H9 (cell line): ENCODE measurements at places on chromosomes 1 and 21.

DNA sequence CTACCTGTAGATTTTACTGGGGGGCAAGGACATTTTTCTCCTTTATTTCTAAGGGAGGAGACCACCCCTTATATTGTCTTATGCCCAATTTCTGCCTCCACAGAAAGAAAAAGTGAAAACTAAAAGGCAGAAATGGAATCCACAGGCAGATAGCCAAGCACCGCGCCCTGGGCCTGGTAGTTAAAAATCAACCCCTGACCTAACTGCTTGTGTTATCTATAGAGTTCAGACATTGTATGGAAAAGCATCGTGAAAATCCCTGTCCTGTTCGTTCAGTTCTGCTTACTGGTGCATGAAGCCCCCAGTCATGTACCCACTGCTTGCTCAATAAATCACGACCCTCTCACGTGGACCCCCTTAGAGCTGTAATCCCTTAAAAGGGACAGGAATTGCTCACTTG, 33.7 kb upstream of the IL6R start:
- DNase-seq: no peak

GRCh38 chr1:229344139-229344538, 1.3 kb upstream of the CCSAP start:
- no peak for DNase-seq

GRCh38 chr1:228986093-228986904, 251.0 kb downstream of the RHOU start:
- DNase-seq: no peak

DNA sequence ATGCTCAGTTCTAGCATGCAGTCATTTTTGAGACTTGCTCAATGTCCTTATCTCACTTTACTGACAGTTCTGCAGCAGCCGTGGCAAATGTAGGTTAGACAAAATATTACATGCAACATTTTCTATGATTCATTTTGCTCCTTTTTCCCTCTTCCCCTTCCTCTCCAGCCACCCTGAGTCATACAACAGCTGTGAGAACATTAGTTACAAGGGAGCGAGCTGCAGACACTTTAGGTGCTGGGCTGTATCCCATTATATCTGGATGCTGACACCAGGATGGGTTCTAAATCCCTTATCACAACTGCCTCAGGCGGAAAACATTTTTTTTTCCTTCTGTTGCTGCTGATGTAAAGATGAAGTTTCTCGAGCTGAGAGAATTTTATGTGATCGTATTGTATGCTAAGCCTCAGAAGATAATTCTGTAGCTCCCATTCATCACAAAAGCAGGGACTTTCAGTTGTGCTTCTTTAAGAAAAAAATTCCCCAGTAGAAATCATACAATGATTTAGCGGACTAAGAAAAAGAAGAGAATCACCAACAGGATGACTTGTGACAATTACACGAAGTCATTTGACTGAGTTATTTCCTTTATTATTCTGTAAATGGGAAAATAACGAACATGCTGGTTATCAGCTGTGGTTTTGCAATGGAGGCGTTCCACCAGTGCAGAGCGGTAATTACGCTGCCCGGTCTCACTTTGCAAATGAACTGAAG, 345.0 kb downstream of the DISC1 start:
- no peak for DNase-seq

GRCh38 chr1:116855191-116855619, 54.5 kb upstream of the PTGFRN start:
- DNase-seq: no peak

GRCh38 chr1:5109633-5110032, 455.2 kb downstream of the AJAP1 start:
- DNase-seq: no peak

- no peak for DNase-seq
These were observed 678.4 kb upstream of the ADAMTS5 start for GRCh38 chr21:27645285-27645684.

DNA sequence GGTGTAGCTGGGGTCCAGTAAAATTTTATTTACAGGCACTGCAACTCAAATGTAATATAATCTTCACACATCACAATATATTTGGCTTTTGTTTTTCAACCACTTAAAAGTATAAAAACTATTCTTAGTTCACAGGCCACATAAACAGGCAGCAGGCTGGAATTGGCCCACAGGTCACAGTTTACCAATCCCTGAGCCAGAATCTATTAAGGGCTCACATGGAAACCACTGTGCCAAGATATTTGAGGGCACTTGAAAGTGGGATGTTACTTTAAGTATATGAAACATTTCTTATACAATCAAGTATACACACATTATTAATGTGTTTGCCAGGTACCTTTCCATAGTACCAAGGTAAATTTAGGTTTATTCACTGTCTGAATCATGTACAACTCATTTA, 71.9 kb upstream of the PRDX6 start:
- DNase-seq: no peak

GRCh38 chr1:64550946-64551605, 81.1 kb downstream of the CACHD1 start:
- DNase-seq: no peak

- no peak for DNase-seq
These were observed 38.2 kb downstream of the CDC14A start for GRCh38 chr1:100390531-100390930.

GRCh38 chr1:3858231-3858981, 1.1 kb downstream of the DFFB start:
- DNase-seq: no peak

DNA sequence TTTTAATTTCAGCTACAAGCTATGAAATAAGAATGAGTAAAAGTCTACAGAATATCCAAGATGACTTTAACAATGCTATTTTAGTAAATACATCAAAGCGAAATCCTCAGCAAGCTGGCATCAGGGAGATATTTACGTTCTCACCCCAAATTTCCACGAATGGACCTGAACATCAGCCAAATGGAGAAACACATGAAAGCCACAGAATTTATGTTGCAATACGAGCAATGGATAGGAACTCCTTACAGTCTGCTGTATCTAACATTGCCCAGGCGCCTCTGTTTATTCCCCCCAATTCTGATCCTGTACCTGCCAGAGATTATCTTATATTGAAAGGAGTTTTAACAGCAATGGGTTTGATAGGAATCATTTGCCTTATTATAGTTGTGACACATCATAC, 13.7 kb upstream of the CLCA1 start:
- DNase-seq: no peak

GRCh38 chr21:42308914-42309752, 6.1 kb downstream of the TFF3 start:
- DNase-seq: no peak

GRCh38 chr1:196875935-196876334, 11.9 kb upstream of the CFHR4 start:
- DNase-seq: no peak

DNA sequence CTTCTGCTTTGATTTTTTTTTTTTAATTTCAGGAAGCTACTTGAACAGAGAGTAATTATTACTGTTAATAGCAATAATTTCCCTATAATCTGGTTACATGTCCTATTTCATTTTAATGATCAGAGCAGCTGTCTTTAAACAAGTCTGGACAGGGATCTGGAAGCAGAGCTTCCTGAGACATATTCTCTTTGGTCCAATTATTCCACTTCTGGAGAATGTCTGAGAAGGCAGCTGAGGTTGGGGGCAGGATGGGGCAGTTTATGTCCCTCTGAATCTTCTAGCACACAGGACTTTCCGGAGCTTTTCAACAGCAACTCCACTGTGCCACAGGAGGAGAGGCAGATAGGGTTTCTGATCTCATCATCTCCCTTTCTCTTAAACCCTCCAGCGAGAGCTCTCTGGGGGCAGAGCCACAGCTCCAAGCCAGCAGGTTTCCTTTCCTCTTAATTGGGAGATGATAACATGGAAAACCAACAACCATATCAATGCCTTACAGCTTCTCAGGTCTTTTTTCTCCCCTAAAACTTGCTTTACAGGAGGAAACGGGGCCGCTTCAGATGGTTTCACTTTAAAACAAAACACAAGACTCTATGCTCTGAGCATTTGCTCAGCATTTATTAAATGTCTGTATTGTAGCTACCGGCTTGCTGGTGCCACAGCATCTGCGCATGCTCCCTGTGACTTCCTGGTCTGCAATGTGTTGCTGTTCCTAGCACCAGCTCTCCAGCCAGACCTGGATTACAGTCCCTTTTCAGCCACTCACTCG, 425.7 kb upstream of the USP24 start:
- no peak for DNase-seq

DNA sequence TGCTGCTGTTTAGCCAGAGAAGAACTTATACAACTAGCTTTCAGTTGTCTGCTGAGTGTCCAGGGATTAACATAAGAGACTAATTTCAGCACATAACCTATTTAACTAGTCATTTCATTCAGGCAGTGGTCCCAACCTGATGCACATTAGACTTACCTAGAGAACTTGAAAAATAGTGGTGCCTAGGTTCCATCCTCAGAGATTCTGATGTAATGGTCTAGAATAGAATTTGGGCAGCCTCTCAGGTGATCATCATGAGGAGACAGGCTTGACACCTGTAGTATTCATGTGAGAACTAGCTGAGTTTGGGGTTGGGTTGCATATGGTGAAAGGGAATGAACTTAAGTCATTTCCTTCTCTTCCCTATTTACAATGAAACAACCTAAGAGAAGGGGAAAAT, 24.8 kb downstream of the CNST start:
- DNase-seq: no peak

DNA sequence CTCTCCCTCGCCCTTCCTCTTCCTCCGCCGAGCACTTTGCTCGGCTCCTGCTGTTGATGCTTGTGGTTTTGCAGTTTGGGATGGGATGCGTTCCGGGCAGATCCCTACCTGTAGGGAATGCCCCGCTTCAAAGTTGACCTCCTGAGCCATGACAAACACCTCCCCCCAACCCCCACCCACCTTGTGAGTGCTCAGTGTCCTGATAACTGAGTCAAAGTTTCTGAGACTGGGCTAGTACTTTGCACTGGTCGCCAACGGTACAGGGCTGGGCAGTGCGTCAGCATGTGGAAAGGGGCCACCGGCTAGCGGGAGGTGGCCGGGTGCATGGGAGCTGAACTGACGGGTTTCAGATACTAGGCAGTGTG, 771 bp downstream of the RABGAP1L start:
- peak; percentile 42 for DNase-seq

DNA sequence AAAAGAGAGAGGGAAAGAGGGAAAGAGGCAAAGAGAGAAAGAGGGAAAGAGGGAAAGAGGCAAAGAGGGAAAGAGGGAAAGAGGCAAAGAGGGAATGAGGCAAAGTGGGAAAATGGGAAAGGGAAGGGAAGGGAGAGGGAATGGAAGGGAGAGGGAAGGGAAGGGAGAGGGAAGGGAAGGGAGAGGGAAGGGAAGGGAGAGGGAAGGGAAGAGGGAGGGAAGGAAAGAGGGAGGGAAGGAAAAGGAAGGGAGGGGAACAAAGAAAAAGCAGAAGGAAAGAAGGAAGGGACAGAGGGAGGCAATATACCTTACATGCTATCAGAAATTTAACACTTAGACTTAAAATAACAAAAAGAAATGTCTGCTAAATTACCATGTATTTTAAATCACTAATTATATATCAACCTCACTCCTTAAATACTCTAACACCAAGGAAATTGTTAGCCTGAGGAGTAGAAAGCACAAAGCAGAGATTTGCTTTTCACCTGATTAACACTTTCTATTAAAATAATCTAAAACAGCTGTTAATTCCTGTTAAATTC, 41.8 kb downstream of the DUSP10 start:
- DNase-seq: no peak

- no peak for DNase-seq
These were observed 672 bp downstream of the BCL2L15 start for GRCh38 chr1:113886417-113887401.

DNA sequence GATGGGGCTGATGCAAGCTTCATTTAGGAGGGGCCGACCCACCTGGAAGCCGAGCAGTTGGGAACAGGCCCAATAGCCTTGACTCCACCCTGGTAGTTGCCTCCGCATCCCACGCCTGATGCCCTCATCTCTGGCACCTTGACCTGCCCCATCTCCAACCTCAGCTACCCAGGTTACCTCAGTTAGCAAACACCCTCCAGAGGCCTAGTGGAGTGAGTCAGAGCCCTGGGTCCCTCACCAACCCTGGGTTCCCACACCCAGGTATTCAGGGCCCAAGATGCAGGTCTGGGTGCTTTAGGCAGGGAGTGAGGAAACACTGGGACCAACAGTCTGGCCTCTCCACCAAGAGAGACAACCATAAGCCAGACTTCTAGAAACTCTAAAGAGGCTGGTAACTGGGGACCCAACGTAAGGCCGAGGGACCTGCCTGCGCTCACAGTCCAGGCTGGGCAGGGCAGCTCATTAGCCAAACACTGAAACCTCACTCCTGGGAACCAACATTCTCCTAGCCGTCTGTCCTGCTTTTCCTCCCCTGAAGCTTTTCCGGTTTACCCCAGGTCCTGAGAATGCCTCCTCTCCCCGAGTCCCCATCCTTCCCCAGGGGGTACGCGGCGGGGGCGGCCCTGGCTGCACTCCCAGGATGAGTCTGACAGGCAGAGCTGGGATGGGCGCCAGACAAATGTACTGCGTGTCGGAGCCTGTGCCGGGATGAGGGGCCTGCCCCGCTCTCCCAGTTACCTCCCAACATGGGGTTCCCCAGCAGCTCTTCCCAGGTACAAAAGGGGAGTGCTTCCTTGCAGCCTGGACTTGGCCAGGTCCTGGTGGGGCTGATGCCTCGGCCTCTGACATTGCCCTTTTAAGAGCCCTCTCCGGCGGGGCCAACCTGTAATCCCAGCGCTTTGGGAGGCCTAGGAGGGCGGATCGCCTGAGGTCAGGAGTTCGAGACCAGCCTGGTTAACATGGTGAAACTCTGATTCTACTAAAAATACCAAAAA, 8.9 kb upstream of the CELSR2 start:
- DNase-seq: peak; percentile 76

DNA sequence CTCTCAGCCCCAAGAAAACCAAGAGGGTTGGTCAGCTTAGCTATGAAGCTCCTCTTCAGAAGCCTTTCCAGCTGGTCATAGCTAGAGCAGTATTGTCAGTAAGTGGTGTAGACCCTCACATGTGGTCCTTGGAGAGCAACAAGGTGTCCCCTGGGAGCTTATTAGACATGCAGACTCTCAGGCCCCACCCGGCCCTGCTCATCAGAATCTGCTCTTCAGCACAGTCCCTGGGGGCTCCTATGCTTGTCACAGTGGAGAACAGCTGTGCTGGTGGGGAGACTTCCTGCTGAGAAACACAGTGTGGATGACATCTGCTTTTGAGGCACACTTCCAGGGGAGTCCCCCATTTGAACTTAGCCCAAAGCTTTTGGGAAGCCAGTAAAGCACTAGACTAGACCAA, 21.9 kb upstream of the NEK2 start:
- no peak for DNase-seq

- DNase-seq: no peak
These were observed 20.6 kb downstream of the MATN1 start for GRCh38 chr1:30702823-30703222.
